ENCODE measurements at places on chromosomes 1 and 21.

GRCh38 chr1:65429806-65430205 is 9.3 kb downstream of the LEPR start:
- DNase-seq = no peak

- DNase-seq = no peak
Observed at GRCh38 chr1:110475362-110476027, 24.5 kb downstream of the PROK1 start.

DNA sequence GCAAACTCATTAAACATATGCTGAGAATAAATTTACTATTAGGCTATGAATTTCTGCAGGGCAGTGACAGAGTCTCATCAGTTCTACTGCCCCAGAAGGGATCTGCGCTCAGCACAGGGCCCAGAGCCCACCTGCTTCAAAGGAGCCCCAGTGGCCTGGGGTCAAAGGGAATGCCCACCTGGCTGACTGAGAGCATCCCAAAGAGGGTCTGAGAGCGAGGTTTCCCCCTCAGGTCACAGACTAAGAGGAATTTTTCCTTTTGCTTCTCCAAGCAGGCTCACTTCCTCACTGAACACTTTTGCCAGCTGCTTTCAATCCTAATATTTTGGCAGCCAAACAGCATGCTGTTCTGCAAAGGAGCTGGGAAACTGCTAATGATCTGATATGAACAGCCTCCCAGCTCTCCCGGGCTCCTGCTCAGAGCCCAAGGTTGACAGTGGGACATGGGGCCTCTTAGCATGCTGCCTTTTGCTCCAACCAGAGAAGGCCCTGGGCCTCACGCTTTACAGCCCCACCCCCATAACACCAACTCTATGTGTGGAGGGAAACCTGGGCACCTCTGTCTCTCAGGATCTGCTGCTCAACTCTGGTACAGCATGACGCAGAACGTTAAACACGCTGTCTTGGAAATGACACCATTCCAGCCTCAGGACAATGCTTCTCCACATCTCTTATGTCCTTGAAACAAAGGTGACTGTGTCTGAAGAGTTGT is 70.7 kb upstream of the SYT6 start:
- DNase-seq = no peak

DNA sequence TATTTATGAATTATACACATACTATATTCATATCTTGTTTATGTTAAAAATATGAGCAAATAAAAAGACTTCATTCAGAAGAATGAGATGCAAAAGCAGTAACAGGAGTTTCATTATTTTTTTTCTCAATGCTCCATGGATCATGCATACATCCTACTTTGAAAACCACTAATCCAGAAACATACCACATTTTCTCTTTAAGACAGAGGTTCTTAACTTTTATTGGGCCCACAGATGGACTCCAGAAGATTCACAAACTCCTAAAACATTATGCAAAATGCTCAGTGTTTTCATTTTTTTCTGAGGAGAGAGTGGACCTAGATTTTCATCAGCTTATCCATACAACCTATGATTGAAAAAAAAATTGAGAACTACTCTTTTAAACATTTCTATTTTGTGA is 227.8 kb downstream of the DNM3 start:
- no peak for DNase-seq

GRCh38 chr1:65009176-65009575 is 42.8 kb upstream of the JAK1 start:
- DNase-seq = no peak

Measured in activated naive CD4-positive, alpha-beta T cell (primary cell).